Anterior cingulate cortex (tissue), 58 donors: ENCODE measurements at places on chromosomes 5 and 9.

DNA sequence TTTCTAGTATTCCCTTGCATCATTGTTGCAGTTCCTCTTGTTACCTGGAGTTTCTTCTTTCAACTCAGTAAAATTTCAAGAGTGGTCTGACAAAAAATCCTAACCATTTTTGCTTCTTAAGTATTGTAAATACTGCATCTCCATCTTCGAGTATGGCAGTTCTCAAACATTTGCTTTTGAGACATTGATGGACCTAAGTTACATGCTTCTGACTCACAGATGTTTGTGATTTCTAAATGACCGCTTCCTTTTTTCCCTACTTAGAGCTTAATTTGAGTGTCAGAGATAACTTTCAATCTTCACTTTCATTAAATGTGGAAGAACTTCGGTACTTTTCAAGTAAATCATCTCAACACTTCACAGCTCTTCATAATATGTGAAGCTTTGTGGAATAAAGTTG, 4.2 kb downstream of the UHRF2 start:
- DNase-seq, result no peak

GRCh38 chr5:96226941-96227552, 206.0 kb downstream of the PCSK1 start:
- peak; percentile 9 for DNase-seq

DNA sequence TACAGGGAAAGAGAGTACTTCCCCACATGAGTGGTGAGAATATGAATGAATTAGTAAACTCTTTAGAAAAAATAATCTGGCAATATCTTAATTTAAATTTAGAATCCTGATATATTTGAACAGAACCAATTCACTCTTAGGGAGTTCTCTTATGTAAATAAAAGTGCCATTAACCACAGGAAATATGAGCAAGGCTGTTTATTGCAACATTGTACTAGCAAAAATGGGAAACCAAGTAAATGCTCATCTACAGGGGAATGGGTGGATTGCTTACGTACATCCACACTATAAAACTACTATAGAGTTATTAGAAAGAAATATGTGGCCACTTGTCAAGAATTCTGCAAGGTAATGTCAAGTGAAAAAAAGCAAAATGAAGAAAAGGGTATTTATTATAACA, 274.5 kb downstream of the TLE1 start:
- DNase-seq, result no peak

DNA sequence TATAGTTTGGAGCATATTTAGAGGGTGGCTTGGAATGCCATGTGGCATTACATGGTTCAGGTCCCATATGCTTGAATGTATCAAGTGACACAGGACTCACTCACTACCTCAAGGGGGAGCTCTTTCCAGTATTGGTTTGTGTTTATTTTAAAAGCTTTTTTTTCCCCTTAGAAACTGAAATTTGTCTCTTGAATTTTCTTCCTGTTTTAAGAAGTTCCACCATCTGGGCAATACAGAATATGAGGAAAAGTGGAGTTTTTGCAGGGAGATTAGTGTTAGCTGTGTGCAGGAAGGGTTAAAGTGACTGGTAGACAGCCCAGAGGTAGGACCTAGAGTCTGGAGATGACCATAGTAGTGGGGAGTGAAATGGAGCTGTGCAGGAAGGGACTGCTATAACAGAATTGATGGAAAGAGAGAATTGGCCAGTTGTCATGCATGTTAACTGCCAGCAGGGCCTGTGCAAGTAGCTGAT, 36.6 kb downstream of the CTNNA1 start:
- no peak for DNase-seq

- no peak for DNase-seq
These were observed 13.4 kb upstream of the GRHPR start for GRCh38 chr9:37408933-37409710.

DNA sequence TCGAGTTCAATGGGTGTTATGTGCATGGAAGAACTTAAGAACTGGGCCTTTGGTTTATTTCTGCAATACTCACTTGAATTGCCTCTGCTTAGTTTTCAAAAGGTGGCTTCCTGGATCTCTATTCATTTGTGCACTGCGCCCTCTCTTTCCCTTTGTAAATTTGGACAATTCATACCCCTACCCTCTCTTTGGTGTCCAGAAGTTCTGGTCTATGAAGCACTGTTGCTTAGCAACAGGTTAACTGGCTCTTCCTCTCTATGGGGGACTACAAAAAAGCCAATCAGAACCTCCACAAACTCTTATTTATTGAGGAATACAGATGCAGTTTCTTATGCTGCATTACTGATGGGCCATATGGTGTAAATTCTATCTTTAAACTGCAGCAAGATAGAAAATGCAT, 13.5 kb upstream of the FAM120A start:
- no peak for DNase-seq
